NCI-H1092 treated with DMSO at 0.1 percent for 48 hours (cell line): ENCODE measurements at places on chromosomes 2 and 18.
A peak's percentile ranks its signal among the peaks of the same experiment; 100 is the strongest.

GRCh38 chr2:228699400-228699799 is 517.9 kb upstream of the SPHKAP start:
- no peak for DNase-seq

DNA sequence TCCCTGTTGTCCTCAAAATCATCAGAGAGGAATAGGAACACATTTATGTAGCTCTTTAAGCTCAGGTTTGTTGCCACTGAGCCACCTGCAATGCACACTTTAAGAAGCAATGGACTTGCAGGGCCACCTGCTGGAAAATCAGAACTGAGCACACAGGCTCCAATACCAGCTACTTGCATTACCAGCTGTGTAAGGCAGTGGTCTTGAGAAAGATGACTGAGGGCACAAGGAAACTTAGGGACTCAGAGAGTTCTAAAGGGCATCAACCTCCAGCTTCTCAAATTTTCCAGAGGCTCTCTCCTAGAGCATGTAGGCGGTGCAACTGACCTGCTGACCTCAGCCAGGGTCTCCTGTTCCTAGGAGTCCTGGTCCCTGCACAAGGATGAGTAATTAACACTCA is 2.5 kb upstream of the CNDP2 start:
- peak; percentile 83 for DNase-seq

GRCh38 chr2:31222071-31222470 is 4.8 kb upstream of the CAPN14 start:
- no peak for DNase-seq

DNA sequence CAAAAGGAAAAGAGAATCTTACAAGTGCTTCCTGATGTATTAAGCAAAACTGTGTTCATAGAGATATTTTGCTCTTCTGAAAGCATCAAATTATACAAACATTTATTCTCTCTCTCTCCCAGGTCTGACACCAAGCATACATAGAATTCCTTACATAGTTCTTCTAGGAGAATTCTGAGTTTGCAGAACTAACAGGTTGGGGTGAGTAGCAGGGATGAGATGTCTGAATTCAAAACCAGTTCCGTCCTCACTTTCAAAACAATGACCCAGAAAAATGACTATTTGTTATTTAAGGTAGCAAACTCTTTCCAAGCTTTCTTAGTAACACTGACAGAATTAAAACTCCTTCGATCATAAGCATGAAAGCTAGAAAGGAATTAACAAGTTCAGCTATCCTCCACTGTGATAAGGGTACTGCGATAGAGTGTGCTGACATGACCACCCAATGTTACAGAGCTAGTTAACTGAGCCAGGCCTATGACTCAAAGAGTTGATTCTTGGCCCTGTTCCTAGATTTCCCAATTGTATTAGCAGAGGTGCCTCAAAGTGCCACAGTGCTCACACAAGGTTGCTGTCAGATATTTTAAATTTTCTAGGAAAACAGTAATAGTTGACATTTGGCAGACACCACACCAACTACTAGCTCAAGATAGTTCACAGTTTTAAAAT is 85.8 kb upstream of the SETBP1 start:
- DNase-seq: no peak

- DNase-seq: no peak
These were observed 40.9 kb downstream of the NRP2 start for GRCh38 chr2:205723179-205723578.
